ENCODE measurements at places on chromosomes 7 and 10.

DNA sequence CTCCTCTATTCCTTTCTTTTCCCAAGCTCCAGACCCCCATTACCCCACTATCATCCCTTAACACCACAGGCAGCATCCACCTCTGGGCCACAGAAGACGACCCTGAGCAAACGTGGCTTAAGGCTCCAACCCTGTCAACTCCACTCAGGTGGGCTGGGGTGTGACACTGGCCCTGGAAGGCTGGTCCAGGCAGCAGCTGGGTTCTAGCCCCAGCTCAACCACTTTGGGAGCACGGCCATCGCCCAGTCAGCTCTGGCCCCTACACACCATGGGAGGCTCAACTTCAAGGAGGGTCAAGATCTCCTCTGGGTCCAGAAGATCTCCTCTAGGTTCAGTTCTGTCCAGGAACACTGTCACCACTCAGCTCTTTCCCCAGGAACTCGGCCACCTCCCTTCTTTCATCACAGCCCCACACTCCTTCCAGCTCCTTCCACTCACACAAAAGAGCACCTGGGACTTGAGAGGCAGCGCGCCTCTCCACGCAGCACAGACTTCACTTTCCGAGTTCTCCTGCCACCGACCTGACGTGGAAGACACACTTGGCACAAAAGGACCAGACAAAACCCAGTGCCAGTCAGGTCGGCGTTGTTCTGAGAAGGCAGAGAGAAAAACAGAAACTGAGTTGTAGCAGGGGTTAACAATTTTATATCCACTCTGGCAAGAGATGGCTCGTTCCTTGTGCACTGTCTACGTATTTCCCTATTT lies 84.1 kb downstream of the CTBP2 start:
- DNase-seq, result no peak

- DNase-seq, result no peak
Observed at GRCh38 chr10:77955136-77955535, 28.6 kb upstream of the DLG5 start.

DNA sequence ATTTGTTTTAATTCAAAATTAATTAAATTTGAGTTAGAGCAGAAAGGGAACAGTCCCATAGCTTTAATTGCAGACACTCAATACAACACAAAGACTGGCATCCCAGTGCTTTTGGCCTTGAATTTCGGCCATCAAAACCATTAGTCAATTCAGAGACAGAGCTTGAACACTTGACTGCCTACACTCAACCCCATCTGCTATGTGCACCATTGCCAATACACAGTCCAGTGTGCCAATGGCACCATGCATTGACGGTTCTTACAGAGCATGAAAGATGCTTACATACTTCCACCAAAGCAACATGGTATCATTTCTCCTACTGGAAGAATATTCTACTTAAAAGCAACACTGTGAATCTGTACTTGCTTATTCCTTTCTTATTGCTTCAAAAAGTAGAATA lies 43.6 kb upstream of the LRRTM3 start:
- DNase-seq, result no peak

DNA sequence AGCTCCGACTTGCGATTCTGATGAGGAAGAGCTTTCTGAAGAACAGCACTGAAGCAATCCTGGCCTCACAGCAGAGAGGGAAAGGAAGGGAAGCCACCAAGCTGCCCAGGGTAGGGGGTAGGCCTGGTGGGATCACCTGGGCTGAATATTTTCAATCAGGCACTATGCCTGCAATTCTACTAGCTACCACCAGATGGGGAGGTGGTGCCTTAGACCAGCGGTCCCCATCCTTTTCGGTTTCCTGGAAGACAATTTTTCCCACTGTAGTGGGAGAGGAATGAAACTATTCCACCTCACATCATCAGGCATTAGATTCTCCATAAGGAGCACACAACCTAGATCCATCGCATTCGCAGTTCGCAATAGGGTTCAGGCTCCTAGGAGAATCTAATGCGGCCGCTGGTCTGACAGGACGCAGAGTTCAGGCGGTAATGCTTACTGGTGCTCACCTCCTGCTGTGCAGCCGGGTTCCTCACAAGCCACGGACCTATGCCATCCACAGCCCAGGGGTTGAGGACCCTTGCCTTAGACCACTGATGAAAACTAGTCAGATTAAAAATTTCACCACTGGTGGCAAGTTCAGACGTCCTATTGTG lies 2.7 kb downstream of the LRRC20 start:
- no peak for DNase-seq

GRCh38 chr7:137403353-137403695 lies 59.8 kb upstream of the PTN start:
- DNase-seq, result no peak

DNA sequence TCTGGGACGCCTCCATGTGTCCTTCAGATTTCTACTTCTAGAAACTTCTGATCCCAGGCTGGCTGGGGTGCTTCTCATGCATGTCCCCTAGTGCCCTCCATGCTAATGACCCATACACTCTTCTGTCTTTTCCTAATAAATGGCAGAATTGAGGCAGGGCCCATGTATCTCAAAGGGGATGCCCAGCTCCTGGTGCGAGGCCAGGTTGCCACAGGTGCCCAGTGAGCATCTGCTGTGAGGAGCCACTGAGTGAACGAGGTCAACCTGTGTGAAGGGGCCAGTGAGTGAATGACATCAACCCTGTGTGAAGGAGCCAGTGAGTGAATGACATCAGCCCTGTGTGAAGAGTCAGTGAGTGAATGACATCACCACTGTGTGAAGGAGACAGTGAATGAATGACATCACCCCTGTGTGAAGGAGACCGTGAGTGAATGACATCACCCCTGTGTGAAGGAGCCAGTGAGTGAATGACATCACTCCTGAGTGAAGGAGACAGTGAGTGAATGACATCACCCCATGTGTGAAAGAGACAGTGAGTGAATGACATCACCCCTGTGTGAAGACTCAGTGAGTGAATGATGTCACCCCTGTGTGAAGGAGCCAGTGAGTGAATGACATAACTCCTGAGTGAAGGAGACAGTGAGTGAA lies 478.9 kb downstream of the PTPRN2 start:
- no peak for DNase-seq

- no peak for DNase-seq
Observed at GRCh38 chr7:74134117-74134620, 40.0 kb upstream of the EIF4H start.

DNA sequence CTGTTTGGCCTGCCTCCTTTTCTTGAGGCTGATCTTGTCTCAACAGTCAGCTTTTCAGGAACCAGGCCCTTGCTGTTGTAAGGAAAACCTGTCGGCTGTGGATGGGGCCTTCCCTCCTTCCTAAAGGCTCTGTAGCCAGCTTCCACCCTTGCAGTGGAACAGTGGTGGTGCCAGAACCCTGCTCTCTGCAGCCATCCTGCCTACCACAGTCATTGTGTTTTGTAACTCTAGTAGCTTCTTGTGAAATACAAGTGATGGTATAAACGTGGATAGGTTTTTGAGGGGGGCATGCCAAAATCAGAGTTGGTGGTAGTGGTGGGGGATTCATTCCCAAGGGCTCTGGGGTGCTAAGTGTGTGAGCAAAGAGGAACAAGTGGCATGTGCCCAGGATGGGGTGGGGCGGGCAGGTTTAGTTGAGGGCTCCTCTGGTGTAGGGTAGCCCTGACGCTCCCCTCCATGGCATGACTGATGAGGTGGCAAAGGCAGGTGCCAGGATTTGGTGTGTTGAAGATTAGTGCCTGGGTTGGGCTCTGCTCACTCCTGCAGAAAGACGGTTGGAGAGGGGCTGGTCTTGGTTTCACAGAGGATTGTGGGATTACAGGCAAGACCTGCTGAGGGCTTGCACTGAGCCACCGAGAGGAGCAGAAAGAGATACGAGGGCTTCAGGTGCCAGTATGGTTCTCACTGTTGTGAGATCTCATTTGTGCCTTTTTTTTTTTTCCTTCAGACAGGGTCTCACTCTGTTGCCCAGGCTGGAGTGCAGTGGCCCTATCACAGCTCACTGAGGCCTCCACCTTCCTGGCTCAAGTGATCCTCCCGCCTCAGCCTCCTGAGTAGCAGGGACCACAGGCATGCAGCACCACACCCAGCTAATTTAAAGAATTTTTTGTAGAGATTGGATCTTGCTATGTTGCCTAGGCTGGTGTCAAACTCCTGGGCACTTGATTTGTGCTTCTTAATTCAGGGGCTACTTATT lies 7.4 kb downstream of the TSPAN14 start:
- no peak for DNase-seq

DNA sequence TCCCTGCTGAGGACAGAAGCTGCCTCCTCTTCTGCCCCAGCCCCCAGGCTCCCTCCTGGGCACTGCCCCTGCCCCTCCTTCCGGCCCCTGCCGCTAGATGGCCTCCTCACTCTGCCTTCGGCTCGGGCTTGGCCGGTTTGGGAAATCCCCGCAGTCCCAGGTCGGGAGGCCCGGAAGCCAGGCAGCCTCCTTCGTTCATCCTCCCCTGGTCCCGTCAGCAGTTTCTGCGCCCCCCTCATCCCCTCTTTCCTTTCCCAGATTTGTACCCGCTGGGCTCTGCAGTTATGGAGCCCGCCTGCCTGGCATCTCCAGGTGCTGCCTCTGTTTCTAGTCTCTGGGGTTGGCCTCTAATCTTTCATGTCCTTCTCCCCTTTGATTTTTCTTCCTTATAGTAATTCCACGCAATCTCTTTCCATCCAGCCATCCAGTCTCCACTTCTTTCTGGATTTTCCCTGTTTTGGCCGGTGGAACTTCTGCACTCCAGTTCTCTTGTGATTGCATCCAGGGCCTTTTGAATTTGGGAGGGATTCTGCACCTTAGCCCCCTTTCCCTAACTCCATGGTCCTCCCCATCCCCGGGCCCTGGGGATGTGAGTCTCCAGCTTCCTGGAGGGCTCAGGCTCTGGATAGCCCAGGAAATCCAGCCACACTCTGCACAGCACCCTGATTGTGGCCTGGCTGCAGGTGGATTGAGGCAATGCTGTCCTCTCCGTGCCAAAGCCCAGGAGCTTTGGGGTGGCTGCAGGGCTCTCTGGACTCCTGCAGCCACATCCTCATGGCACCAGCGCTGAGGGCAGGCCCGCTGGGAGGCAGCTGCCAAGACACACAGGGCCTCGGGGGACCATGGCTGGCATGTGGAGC lies 3.3 kb upstream of the SHH start:
- DNase-seq, result no peak

DNA sequence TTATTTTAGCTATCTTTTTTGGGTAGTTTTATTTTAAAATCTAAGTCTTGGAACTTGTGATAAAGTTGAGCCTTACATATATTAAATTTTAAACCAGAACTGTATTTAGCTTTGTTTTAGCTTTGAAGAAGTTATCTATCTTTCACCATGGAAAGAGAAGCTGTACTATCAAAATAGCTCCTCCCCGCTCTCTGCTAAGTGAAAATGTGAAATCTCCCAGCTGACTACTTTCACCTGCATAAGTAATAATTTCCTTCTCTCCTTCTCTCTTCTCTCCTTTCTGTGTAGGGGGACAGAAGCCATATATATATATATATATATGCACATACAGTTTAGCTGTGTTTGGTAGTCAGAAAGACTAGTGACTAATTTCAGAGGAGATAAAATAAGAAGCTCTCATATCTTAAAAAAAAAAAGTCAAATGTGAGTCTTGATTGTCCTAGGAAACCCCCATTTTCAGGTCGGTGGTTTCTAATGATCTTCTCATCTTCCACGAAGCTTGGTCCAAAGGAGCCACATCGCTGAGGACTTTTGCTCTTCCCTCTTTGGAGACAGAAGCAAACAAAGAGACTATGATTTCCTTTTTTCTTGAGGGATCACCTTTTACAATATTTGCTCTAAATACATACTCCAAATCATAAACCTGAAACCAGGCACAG lies 30.6 kb upstream of the GDI2 start:
- DNase-seq, result no peak

- DNase-seq, result no peak
Observed at GRCh38 chr10:44339218-44339617, 45.7 kb downstream of the CXCL12 start.

DNA sequence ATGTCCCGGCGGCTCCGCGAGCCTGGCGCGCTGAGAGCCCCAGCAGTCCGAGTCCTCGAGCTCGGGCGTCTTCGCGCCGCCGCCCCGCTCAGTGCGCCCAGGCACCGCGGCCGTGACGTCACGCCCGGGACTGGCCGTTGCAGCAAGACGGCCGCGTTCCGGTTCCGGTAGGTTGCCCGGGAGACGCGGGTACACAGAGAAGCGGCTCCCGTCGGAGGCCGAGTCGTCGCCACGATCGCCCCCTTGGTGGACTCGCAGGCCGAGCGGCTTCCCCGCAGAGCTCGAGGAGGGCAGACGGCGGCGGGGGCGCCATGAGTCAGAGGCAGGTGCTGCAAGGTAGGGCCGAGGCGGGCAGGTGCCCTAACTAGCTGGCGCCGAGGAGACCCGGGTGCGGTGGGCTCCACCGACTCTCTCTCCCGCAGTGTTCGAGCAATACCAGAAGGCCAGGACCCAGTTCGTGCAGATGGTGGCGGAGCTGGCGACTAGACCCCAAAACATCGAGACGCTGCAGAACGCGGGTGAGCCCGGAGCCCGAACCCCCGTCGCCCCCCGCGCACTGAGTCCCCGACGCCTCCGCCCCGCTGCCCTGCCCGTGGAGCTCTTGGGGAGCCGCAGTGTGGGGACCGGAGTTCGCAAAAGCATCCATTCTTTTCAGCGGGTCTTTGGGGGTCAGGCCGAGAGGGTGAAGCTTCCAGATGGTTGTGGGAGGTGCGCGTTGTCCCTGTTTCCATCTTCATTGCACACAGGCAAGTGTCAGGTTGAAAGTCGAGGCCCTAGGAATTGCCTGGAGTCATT lies at the start of gene SPAG6:
SPAG6 (plus strand) TSS at position 196 of the 795 bp plus-strand sequence; CDS start at position 312, 116 bp downstream.
- DNase-seq, result peak; percentile 49

GRCh38 chr10:25174461-25175230 lies at the start of gene GPR158:
TSS of gene GPR158 (plus strand) at chr10:25175001. CDS start at chr10:25175421, 420 bp downstream.
- DNase-seq, result peak; percentile 92

DNA sequence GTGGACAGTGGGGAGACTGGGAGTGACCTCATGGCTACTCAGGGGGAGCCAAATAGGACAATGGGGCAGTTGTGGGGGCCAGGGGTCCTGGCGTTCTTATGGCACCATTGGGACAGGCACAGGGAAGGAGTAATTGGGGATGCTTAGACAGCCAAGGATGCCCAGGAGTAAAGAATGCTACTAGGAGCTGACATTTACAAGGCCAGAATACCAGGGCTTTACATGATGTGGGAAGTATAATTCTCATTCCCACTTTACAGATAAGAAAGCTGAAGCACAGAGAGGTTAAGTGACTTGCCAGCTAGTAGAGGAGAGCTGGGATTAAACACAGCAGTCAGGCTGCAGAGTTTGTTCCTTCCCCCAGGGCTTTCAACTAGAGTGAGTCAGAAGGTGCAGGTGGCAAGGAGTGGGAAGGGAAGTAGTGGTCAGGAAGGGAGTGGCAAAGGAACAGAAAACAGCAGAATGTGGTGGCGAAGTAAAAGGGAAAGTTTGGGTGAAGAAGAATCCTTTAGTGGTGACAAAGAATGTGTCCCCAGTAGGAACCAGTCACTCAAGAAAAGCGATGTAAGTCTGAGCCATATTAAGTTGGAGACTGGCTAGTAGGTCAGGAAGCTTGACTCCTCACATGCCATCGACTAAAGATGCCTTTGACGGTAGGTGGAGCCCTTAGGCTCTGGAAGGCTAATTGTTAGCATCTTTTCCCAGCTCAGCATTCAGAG lies 32.8 kb downstream of the CPVL start:
- DNase-seq, result peak; percentile 54
